HepG2 (cell line): ENCODE measurements at places on chromosomes 3 and 15. TPM values are rescaled to one million over a fixed set of nuclear protein-coding genes. Genes with fewer than 3 reads are reported as not detected.

DNA sequence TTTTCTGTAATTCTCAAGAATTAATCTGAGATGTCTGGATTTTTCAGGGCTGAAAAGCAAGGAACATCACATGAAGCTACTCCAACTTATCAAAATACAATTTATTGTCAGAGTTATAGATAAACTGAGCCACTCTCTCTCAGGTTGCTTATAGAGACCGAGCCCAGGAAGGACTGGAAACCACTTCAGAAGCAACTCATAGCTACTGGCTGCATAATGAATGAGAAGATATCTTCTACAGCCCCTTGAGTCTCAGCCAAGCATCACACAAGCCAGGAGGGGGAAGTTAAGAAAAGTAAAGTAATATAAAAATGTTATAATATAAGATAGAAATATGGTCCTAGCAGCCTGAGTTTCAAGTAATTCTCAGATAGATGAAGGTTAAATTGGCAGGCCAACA is 186.0 kb downstream of the TNIK start:
- DNase-seq: no peak

GRCh38 chr15:78977591-78978347 is 32.9 kb upstream of the CTSH start:
- no peak for DNase-seq

- DNase-seq: peak; percentile 41
Measured at GRCh38 chr3:171566803-171567422, 106.7 kb upstream of the TNIK start.

- no peak for DNase-seq
Measured at GRCh38 chr3:1439395-1439794, 346.6 kb downstream of the CNTN6 start.

DNA sequence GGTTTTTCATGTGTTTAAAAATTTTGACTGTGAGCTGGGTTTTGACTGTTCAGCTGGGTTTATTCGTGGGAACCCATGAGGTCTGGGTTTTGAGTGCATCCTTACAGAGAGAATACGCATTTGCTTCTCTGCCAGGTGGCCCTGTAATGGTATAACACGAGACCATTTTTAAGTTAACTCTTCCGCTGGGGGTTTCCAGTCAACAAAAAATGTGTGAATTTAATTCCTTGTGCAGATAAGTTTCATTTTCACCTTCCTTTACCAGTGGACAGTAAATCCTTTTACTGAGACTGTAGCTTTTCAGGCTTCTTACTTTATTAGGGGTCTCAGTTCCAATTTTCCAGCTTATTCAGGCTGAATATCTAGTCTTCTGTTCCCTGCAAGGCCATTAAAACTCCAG is 149.6 kb downstream of the OPA1 start:
- DNase-seq: no peak

NOX5 gene
- total RNA-seq: not detected in 2 replicates

DNA sequence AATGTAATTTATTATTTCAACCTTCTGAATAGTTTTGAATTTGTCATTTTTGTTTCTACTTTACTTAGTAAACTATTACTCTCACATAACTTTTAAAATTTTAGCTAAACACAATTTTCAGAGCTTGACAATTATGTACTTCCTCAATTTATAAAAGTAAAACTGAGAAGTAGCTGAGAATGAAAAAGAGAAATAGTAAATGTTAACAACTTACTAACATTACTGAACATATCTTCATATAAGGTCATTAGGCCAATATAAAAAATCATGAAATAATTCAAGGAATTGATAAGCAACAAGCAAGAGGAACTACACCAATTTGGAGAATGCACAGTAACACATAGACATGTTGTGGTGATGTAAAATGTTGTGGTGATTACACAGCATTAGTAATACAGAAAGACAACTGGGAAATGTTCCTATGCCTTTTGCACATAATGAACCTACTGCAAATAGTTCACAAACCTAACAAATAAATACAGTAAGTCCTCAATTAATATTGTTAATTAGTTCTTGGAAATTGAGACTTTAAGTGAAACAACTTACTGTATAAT is 137.9 kb downstream of the CBLB start:
- DNase-seq: no peak

GRCh38 chr15:74338676-74339075 is 28.8 kb downstream of the CYP11A1 start:
- DNase-seq: no peak

GRCh38 chr15:94770199-94770598 is 538.8 kb downstream of the MCTP2 start:
- DNase-seq: no peak

DNA sequence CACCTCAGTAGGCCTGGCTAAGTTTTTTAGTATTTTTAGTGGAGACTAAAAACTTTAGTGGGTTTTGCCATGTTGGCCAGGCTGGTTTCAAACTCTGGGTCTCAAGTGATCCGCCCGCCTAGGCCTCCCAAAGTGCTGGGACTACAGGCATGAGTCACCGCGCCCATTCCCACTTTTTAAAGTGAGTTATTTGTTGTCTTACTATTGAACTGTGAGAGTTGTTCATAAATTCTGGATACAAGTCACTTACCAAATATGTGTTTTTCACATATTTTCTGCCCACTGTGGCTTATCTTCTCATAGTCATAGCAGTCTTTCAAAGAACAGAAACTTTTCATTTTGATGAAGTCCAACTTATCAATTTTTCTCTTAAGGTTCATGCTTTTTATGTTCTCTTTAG is 29.9 kb upstream of the SPSB4 start:
- no peak for DNase-seq

MUC4 gene
- total RNA-seq: not detected in 2 replicates

- peak; percentile 26 for DNase-seq
Measured at GRCh38 chr15:64740311-64741170, 34.8 kb downstream of the RBPMS2 start.

GRCh38 chr15:92411256-92411655 is 17.6 kb downstream of the ST8SIA2 start:
- no peak for DNase-seq

- DNase-seq: peak; percentile 25
Measured at GRCh38 chr15:48250640-48251076, 44.6 kb downstream of the SLC12A1 start.

GRCh38 chr3:120098710-120099109 is 4.5 kb upstream of the GSK3B start:
- no peak for DNase-seq

GRCh38 chr3:190424108-190424477 is 25.6 kb downstream of the TMEM207 start:
- DNase-seq: no peak

MYO5A gene
- total RNA-seq: 4.8 and 9.4 TPM in 2 replicates

MLH1 gene
- total RNA-seq: 70.8 and 84.7 TPM in 2 replicates

KIF15 gene
- total RNA-seq: 33.8 and 55.1 TPM in 2 replicates

BOC gene
- total RNA-seq: not detected in 2 replicates

DNA sequence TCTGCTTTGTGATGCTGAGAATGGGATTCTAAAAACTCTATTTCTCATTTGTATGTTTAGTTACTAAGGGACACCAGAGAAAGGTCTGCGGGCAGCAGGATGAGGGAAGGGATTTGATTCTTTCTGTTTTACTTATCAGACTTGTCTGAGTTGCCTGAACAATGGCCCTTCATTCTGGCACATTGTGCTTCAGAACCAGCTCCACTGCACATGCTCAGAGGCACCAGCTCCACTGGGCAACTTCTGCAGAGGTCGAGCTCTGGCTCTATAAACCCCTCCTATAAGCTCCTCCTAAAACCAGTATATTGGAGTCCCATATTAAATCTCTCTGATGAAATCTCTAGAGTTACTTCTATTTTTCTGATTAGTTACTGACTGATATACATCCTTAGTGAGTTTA is 453.2 kb upstream of the CDIN1 start:
- DNase-seq: no peak

DNA sequence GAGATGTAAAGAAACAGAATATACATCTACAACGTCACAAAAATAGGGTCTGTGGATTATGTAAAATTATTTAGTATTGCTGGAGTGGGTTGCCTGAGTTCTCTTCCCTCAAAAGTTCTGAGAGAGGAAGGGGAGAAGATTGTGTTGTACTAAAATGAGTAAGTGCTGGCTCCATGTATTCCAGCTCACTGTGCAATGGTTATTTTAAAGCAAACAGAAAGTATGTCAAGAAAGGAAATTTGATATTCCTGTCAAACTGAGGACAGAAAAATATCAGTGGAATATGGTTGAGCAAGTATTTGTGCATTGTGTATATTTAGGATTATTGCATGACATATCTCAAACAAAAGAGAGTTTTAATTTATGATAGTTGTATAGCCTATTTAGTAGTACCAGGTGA is 2.2 kb downstream of the TRPC1 start:
- no peak for DNase-seq

SNX22 gene
- total RNA-seq: 3.1 and 5.5 TPM in 2 replicates

VPS8 gene
- total RNA-seq: 32.6 and 35.1 TPM in 2 replicates

DNA sequence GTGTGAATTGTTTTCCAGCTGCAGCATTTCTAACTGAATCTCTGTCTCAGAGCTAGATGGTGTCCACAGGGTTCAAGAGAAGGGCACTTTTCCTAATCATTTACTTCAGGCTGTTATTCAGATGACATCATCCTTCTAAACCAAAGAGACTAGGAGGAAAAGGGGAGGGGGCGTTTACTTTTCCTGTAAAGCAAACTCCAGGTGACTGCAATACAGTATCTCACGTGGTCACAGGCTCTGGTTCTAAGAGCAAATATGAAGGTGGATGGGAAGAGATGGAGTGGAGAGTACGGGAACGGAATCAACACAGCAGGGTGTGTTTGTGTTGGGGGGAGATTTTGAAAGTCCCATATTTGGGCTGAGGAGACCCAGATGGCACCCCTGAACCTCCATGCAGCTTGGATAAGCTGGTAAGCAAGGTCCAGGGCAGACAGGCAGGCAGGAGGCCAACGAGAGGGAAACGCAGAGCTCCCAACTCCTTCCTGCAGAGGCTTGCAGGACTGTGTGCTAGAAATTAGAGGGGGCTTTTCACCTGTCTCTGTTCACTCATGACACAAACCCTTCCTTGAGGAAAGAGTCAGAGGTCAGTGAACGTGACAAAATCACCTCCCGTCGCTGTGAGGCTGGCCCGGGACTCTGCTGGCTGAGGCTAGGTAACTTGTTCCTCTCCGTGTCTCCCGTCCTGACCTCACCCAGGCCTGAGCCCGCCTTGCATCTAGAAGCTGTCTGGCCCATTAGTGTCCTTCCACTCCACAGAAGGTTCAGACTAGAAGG is 151.2 kb downstream of the OPA1 start:
- DNase-seq: peak; percentile 99

C15orf62 gene
- total RNA-seq: 0.34 and 0.51 TPM in 2 replicates

DNA sequence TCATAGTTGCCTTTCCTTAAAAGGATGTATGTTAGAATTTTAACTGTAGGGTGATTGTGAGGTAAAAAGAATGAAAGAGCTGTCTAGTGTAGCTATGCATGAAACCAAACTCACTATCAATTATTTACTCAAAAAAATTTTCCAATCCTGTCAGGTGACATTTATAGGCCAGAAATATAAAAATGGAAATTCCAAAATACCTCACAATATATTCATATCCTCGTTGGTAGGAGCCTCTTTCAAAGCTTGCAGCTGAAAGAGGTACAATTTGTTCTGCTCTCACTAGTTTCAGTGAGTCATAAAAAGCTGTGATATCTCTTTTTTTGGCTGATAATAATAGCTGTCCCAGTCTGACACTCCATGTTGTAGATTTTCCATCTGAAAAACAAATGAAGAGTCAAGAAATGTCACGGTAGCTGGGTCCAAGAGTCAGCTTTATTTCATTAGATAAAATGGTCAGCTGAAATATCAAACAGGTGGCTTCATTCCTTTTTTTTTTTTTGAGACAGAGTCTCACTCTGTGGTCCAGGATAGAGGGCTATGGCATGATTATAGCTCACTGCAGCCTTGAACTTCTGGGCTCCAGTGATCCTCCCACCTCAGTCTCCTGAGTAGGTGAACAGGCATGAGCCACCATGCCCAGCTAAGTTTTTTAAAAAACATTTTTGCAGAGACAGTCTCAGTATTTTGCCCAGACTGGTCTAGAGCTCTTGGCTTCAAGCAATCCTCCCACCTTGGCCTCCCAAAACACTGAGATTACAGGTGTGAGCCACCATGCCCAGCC is 50.8 kb upstream of the XRN1 start:
- DNase-seq: no peak

DNA sequence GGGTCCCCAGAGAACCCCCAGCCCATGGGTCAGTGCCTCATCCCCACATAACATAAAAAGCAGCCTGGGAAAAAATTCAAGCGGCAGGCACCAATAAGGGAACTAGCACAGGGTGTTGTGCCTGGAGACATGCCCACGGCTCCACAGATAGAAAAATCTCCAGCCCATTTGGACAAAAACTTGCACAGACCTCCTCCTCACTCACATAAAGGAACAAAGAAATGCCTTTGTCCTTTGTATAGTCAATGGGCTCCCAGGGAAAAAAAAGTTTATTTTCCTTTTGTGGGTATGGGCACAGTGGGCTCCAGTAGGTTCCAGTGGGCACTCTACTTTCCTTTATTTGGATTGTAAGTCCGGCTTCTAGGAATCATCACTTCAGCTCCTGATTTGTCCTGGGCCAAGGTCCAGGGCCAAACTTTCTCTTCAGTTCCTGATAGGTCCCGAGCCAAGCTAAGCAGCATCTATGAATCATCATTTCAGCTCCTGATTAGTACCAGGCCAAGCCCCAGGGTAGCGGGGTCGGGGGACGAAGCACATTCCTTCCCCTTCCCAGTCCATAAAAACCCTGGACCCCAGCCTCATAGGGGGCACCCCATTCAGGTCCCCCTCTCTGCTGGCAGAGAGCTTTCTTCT is 1.6 kb upstream of the DNAH12 start:
- DNase-seq: peak; percentile 31

AHSG gene
- total RNA-seq: 916 and 2,043 TPM in 2 replicates

IL5RA gene
- not detected in 2 replicates for total RNA-seq

DNA sequence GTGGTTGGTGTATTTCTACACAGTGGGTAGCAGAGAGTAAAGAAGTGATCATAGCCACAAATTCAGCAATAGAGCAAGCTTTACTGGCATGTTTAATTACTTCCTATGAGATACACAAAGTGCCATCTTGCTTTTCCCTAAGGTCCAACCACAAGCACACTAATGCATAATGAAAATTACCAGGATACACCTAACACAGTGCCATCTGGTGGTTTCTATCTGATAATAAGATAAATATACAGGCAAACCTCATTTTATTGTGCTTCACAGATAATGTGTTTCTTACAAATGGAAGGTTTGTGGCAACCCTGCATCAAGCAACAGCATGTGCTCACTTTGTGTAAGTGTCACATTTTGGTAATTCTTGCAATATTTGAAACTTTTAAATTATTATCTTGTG is 223.0 kb downstream of the NSUN3 start:
- DNase-seq: no peak

WDR49 gene
- 0.04 TPM in 1 of 2 replicates, not detected in the other for total RNA-seq

GRCh38 chr15:68417897-68418296 is 14.1 kb downstream of the ITGA11 start:
- DNase-seq: no peak

- no peak for DNase-seq
Measured at GRCh38 chr3:23867400-23867799, 49.4 kb downstream of the NKIRAS1 start.

- no peak for DNase-seq
Measured at GRCh38 chr3:64541803-64542202, 146.0 kb downstream of the ADAMTS9 start.
